ENCODE measurements at places on chromosomes 12 and 14.

DNA sequence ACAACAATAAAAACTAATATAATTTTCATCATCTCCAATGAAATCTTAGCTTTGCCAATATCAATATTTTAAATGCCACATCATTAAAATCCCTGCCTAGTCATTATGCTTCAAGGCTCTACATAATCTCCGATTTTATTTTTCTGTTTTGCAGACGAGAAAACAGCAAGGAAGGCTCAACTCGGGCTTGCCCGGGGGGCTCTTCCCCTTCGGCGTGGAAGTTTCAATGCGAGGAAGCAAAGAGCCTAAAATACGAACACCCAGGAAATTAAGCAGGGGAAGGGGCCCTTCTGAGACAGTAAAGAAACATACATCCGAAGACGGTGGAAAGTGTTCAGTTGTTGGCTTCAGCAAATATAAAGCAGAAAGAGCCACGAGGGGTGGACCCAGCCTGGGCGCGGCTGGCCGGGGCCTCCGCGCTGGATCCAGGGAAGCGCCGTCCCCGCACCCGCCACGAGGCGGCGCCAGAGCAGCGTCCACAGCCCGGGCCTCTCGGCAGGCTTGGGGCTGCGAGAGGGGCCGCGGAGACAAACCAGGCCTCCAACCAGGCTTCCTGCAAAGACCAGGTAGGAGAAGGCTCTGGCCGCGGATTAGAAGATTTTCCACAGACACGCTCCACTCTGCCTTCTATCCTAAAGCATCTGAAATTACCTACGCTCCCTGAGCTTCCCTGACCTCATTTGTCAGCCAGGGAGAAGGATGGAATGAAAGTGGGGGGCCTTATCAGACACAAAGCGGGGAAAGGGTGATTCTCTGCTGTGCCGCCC, 77.2 kb downstream of the SERPINA3 start:
- peak; percentile 41 for DNase-seq

DNA sequence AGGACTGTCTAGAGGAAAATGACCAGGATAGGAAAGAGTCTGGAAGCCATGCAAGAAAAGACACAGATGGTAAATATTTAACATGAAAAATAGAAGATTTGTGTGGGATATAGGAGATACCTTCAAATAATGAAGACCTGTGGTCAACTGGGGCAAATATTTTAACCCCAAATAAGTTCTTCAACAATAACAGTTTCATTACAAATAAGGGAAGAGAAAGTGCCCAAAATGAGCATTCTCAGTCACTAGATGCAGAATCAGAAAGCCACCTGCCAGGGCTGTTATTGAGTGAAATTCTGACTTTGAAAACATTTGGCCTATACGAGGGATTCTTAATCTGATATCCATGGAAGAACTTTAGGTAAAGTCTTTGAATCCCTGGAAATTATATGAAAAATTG, 231.2 kb upstream of the PLEKHG7 start:
- no peak for DNase-seq

GRCh38 chr14:99325016-99325415, 53.0 kb upstream of the BCL11B start:
- DNase-seq: no peak

DNA sequence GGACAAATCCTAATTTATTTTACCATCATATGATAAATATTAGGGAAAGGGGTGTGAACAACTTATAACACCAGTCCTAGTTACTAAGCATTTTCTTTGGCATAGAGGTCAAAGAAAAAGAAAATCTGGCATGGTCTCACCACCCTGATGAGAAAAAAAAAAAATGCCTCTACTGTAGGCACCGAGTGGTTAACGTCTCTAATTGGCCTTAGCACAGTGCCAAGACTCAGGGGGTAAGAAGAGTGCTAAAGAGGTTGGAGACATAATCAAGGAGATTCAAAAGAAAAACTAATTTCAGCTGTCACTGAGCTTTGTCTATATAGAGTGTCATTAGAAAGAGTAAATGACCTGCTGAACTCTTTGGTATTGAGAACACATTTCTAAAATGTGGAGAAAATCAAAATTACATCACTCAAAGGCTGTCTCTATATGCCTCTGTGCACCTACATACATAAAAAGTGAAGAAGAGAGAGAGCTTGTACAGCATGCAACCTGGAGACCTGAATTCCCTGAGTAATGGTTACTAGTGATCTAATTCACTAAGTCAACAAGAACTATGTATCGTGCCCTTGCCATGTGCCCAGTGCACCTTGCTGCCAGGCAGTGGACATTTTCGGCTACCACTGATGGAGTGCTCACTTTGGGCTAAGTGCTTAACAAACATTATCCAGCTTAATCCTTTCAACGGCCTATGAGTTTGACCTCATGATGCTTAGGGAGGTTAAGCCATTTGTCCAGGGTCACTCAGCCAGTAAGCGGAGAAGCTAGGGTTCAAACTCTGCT, 113.8 kb upstream of the G2E3 start:
- DNase-seq: no peak

DNA sequence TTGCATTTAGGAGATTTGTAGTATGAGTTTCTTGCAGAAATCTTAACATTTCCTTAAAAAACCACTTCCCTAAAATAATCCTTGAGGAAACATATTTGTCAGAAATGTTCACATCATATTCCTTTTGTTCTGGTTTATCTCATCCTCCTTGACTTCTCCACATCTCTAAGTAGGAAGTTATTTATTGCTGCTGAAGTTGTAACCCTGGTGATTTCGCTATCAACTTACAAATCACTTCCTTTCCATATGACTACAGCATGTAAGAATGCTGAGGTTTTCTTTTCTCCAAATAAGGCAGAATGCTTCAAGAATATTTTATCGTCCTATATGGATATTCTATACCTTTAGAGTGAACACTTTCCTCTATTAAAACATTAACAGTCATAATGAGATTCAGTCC, 751.7 kb downstream of the NRXN3 start:
- no peak for DNase-seq

DNA sequence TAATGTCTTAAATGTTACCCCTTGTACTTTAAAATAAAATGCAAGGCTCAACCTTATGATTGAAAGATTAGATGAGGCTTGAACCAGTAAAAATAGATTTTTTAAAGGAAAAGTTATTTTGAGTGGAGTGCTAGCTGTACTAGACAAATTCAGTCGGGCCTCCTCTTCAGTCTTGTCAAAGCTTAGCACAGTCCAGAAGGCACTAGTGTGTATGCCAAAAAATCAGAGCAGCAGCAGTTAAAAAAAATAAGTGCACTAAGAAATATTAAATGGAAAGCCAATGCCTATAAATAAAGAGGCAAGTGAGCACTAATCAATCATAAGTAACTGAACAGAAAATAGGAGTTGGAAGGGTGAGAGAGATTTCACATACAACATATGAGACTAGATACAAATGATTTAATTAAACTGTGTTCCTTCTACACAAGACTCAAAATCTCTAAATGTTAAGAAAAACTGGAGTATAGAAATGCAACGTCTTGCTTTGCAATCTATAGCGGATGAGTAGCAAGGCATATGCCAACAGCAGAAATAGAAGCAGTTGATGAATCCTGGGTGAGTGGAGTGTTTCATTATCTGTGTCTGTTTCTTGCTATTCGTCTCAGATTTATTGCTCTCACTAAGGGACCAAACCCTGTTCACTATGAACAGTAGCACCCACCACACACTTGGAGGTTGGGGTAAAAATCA, 172.1 kb downstream of the ETNK1 start:
- no peak for DNase-seq

GRCh38 chr12:16949371-16949770, 343.4 kb upstream of the LMO3 start:
- no peak for DNase-seq

DNA sequence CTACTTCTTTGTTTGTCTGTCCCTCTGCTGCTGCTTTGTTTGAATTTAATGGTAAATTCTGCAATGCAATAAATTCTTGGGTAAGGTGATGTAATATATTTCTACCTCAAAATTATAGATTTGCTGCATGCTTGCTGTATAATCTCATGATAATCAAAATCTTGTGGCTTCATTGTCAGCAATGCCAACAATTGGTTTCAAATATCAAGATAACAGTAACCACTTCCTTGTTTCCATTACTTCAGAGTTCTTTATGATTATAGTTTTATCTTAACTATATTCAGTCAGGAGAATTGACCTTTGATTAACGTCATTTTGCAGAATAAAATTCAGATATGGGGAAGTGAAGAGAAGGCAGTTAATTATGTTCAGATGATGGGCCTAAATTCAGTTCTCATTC, 30.2 kb upstream of the RNU6-8 start:
- DNase-seq: no peak

DNA sequence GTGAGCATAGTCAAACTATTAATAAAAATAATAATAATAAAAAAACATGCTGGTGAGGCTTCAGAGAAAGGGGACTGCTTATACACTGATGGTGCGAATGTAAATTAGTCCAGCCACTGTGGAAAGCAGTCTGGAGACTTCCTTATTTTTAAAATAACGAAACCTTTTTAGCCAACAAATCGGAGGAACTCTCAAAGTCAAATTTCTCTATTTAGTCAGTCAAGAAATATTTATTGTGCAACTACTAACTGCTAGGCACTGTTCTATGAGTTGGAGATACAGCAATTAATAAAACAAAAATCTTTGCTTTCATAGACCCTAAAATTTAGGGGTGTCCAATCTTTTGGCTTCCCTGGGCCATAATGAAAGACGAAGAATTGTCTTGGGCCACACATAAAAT, 10.8 kb downstream of the TAOK3 start:
- no peak for DNase-seq

DNA sequence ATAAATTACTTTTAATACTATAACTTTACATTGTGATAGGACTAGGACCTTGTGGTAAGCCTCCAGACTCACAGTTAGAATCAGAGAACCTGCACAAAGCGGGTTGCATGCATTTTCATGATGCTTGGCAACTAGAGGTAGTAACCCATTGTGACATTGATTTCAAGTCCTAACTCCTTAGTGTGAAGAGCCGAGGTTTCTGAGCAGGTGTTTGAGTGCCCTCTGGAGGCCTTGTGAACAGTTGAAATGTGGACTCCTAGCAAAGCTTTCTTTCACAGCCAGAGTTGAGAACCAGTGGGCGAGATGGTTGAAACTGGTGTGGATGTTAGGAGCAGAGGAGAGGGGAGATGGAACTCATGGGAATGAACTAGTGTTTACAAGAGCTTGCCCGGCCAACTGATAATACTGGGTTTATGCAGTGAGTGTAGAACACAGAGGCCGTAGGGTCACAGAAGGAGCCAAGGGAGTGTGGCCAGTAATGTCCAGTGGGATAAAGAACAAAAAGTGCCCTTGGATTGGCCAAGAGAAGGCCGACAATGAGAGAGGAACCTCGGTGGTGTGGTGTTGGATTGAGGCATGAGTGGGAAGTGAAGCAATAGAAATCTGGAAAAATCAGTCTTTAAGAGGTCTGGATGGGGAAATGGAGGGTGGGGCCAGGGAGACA, 10.9 kb downstream of the ZNF664 start:
- DNase-seq: peak; percentile 78

- no peak for DNase-seq
Observed at GRCh38 chr14:64807551-64807950, 72.2 kb downstream of the SPTB start.

GRCh38 chr14:74614508-74615495, 2.8 kb upstream of the LTBP2 start:
- DNase-seq: no peak

GRCh38 chr12:5556033-5556614, 124.2 kb downstream of the NTF3 start:
- no peak for DNase-seq

DNA sequence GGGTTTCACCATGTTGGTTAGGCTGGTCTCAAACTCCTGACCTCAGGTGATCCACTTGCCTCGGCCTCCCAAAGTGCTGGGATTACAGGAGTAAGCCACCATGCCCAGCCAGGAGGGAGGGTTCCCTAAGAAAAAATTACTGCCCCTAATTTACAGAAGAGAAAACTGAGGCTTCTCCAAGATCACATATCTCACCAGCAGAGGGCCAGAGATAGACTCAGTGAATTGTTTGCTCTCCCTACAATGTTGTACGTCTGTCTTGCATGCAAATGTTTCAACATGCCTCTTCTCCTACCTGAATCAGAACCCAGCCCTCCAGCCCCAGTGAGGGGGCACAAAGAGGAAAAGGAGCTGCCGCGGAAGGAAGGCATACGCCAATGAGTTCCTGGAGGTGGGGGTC, 48.3 kb upstream of the TMEM263 start:
- DNase-seq: no peak

All from globus pallidus (tissue), 1 donor.